Stimulated activated CD8-positive, alpha-beta memory T cell treated with anti-CD3 and anti-CD28 coated beads, Interleukin-4, amount 100 ng/mL, for 1 hour (primary cell): ENCODE measurements at places on chromosomes 4 and X.

DNA sequence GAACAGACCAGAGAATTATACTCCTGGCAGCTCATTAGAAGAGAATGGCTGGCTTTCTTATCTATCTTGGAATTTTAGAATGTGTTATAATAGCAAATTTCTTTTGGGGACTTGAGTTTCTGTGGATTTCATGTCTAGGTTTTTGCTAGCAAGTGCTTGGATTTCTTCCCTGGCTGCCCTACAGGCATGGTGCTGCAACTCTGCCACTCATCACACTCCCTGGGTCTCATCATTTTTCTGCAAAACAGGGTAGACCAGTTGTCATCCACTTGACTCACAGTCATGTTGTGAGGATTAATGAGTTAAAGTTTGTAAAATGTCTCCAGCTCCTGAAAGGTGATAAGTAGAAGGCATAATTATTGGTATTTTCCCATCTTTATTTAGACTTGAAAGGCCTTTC lies 60.7 kb upstream of the LCORL start:
- no peak for DNase-seq

DNA sequence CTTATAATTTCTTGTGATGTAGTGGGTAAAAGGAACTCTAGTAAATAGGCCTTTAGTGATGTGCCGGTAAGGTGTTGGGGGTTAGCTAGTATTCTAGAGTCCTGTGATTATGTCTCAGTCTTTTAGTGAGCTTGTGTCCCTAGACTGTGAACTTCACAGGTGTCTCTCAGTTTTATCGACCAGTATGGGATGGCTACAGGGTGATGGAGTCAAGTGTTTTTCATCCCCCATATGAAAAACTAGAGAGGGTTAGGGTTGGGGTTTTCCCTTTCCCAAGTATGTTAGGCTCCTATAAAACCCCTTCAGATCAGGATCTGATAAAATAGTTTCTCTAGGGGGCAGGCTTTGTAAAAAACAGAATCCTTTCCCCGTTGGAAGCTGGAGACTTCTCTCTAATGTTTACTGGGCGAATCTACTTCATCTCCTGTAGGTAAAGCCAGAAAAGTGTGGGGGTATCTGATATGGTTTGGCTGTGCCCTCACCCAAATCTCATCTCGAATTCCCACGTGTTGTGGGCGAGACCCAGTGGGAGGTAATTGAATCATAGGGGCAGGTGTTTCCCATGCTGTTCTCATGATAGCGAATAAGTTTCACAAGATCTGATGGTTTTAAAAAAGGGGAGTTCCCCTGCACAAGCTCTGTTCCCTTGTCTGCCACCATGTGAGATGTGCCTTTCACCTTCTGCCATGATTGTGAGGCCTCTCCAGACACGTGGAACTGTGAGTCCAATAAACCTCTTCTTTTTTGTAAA lies 120.8 kb downstream of the DTHD1 start:
- DNase-seq: no peak

GRCh38 chrX:106774981-106775380 lies 27.5 kb upstream of the TBC1D8B start:
- no peak for DNase-seq

DNA sequence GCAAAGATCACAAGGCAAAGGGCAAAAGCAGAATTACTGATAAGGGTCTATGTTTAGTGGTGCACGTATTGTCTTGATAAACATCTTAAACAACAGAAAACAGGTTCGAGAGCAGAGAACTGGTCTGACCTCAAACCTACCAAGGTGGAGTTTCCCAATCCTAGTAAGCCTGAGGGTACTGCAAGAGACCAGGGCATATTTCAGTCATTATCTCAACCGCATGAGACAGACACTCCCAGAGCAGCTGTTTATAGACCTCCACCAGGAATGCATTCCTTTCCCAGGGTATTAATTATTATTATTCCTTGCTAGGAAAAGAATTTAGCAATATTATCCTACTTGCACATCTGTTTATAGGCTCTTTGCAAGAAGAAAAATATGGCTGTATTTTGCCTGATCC lies 51.5 kb downstream of the NPNT start:
- DNase-seq: no peak

DNA sequence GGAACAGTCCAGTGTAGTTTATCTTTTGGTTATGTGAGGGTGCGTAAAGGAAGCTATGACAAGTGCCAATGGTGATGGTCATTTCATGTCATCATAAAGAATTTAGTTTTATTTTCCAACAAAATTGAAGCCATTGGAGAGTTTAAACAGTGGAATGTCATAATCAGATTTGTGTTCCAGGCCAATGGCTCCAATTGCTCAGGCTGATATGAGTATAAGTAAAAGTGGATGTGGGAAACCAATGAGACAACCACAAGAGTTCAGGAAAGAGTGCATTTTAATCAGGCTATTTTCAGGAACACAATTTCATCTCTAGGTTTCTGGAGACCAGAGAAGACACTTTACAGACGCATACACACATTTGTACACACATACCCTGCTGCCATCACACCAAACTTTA lies 20.7 kb downstream of the SPANXC start:
- no peak for DNase-seq

DNA sequence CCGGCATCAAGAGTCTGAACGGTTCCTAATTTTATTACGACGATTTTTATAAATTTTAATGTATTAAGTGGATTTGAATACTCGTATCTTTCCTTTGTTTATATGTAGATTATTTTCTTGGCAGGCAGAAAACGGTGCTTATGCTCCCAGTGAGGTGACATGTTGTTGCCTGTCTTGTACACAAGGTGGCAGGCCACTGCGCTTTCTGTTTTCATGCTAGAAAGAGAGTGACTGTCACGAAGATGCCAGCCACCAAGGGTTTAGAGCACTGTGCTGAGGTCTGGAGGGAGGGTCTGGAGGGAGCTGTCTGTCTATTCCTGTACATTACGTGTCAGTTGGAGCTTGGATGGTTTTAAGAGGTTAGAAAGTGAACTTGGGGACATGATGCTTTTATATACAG lies 87.7 kb downstream of the SHROOM2 start:
- no peak for DNase-seq

- no peak for DNase-seq
These were observed 3.5 kb downstream of the HUWE1 start for GRCh38 chrX:53682885-53683555.

GRCh38 chr4:84611531-84611930 lies 28.6 kb downstream of the CDS1 start:
- DNase-seq: no peak

DNA sequence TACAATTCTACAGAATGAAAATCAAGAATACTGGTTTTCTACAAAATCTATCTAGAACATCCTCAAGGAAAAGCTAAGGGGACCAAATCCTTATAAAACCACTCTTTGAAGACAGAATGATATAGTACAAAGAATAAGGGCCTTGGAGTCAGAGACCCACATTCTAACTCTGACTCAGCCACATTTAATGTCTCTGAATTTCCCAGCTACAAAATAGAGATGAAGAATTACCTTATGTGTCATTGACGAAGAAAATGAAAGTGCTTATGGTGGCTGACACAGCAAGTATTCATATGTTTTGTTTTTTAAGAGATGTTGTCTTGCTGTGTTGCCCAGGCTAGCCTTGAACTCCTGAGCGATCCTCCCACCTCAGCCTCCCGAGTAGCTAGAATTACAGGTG lies 35.9 kb upstream of the CXorf38 start:
- no peak for DNase-seq

DNA sequence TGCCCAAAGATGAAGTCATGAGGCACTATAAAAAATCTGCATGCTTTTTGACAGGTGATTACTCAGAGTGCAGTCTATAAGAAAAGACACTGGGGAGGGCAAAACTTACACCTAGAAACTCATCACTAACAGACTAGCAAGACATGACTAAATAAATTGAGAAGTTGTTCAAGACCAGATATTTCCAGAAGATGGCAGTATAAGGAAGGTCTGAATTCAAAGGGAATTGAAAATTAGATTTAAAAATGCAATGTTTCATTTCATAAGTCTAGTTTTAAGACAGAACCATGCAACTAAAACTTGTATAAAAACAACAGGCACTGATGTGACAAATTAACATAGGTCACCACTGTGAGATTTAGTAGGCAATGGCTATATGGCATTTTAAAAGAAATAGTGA lies 232.5 kb upstream of the POF1B start:
- DNase-seq: no peak

GRCh38 chrX:129777218-129778030 lies 2.3 kb upstream of the SASH3 start:
- DNase-seq: no peak

- no peak for DNase-seq
These were observed 45.4 kb downstream of the CXorf58 start for GRCh38 chrX:23952984-23953907.

GRCh38 chr4:5460106-5460801 lies 248.1 kb downstream of the EVC2 start:
- DNase-seq: no peak

DNA sequence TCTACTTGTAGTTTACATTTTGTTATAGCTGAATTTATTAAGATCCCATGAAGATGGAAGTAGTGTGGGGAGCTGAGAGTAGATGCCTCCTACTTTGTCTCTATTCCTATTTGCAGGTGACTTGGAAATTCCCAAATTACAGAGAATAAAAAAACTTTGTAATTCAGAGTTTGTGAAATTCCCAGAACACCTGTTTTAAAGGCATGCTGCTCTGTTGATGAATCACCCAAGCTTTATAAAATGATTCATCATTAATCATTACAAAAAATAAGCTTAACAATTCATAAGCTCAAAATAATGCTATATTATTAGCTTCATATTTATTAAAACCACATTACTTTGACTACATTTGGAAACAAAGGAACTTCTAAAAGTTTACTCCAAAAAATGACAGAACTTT lies 856.3 kb downstream of the RPA4 start:
- no peak for DNase-seq
